GOT3 (cell line): ENCODE measurements at places on chromosomes 11 and 22.

- DNase-seq, result no peak
Observed at GRCh38 chr11:34730544-34731295, 109.8 kb downstream of the EHF start.

DNA sequence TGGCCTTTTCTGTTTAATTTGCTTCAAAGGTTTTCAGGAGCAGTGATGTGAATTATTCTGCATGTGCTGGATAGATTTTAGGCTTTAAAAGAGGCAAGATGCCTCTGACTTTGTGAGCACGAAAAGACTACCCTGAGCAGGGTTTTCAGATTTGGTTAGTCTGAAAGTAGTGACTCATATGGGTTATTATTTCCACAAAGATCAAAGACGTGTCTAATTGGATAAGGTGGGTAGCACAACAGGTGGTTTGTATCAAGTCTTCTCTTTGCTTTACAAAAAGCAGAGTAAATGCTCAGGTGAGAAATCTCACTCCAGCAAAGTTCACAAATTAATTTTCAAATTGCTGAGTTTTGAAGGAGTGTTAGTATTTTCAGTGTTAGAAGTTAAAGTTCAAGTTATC is 37.6 kb upstream of the DBX1 start:
- no peak for DNase-seq

GRCh38 chr22:50084080-50084477 is 1.1 kb downstream of the MLC1 start:
- DNase-seq, result no peak

GRCh38 chr11:124863826-124864165 is 1.4 kb upstream of the ROBO3 start:
- DNase-seq, result no peak

GRCh38 chr11:44963136-44963535 is 12.5 kb upstream of the TP53I11 start:
- DNase-seq, result no peak

DNA sequence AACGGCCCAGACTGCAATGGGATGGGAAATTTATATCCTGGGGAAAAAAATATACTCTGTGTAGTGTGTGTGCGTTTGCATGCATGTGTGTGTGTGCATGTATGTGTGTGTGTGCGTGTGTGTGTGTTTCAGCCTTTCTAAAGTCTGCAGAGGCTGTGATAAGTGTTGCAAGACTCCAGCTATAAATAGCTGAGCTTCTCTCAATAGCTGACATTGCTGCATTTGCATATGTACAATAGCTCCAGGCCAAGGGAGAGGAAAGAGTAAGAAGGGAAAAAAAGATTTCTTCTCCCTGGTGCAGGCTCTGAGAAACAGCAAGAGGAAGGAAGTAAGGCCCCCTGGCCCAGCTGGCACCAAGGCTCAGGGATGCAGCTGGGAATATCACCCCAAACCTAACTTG is 483.0 kb downstream of the MN1 start:
- no peak for DNase-seq
